Fibroblast of skin of left quadriceps (primary cell): ENCODE measurements at places on chromosomes 16 and 17.

DNA sequence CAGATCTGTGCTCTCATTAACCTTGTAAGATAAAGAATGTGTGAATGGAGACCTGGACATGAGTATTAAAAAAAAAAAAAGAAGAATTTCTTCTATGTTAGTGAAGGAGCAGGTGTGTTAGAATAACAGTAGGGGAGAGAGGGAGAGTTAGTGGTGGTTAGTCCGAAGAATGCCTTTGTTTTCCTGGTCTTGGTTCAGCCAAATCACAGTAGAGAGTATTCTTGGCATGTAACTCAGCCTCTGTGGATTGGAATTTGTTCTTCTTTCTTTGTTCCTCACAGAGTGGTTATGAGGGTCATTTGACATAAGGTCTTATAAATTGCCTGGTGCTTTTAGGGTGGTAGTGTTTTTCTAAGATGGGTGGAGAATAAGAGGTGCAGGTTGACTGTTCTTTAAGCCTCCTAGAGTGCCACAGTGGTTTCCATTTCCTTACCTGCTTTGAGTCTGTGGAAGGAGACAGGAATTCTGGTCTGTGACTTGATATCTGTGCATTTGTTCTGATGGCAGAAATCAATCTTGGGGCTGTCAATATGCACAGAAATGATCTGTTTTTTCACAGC lies 17.6 kb downstream of the NUP93 start:
- no peak for DNase-seq

- DNase-seq, result no peak
These were observed 158.2 kb upstream of the MAF start for GRCh38 chr16:79758615-79759346.

DNA sequence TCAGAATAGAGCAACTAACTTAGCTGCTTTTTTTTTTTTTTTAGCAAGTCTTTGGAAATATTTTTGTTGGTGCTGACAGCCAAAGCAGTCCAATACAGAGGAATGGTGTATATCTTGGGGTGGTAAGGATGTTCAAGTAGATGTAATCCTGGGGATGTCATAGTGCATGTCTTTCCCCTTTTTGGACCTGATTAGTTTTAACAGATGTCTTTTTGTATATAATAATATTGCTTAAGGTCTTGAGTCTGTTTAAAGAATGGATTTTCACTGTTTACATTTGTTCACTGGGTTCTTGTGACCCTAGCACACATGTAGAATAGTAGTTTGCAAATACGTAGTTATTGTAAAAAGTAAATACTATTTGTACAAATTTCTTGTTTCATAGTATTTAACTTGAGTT lies 7.9 kb downstream of the TAF15 start:
- no peak for DNase-seq

DNA sequence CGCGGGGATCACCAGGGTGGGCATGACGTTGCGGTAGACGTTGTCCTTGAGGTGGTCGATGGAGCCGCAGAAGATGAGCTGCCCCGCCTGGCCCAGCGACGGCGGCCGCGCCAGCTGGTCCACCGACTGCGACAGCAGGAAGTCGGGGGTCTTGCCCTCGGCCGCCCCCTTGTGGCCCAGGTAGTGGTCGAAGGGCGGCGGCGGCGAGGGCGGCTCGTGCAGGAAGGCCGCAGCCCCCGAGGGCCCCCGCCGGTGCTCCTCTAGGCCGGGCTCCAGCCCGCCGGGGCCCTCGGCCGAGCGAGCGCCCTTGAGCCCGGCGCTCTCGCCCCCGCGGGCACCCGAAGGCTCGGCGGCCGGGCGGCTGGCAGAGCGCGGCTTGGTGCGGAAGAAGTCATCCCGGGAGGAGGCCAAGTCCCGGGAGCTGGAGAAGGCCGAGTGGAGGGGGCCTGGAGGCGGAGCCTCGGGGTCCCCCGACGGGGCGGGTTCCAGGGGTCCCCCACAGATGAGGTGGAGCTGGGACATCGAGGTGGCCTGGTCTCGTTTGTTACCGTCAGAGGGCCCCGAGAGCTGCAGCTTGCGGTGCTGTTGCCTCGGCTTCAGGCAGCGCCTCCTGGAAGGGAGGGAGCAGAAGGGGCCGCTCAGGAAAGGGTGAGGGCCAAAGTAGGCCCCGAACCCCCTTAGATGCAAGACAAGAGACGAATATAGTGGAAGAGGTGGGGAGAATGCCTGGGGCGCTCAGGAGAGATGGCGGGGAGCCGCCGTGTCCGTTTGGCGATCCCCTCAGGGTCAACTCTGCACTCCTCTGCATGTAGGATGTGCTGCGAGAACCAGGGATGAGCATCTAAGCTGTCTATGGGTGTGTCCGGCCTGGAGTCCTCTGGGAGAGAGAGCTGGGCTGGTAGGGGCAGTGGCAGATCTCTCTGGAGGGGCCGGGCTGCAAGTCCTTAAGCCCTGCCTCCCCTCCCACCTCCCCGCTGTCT lies 8.8 kb downstream of the FAM171A2 start:
- DNase-seq, result no peak

DNA sequence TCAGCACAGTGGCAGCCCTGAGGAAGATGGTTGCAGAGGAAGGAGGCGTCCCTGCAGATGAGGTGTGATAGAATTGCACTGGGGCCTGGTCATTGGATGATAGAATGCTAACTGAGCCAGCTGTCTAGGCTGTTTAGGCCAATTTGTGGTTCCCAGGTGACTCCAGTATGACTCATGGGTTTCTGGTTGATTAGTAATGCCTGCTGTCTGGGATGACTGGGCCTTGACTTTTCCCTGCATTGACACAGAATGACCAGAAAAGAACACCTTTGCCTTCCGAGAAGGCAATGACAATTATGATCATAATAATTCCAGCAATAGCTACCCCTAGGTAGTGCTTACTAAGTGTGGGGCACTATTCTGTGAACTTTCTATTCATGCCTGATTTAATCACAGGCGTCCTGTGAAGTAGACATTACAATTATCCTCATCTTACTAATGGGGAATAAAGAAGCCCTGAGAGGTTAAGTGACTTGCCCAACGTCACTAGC lies 31.5 kb downstream of the USP43 start:
- DNase-seq, result no peak

DNA sequence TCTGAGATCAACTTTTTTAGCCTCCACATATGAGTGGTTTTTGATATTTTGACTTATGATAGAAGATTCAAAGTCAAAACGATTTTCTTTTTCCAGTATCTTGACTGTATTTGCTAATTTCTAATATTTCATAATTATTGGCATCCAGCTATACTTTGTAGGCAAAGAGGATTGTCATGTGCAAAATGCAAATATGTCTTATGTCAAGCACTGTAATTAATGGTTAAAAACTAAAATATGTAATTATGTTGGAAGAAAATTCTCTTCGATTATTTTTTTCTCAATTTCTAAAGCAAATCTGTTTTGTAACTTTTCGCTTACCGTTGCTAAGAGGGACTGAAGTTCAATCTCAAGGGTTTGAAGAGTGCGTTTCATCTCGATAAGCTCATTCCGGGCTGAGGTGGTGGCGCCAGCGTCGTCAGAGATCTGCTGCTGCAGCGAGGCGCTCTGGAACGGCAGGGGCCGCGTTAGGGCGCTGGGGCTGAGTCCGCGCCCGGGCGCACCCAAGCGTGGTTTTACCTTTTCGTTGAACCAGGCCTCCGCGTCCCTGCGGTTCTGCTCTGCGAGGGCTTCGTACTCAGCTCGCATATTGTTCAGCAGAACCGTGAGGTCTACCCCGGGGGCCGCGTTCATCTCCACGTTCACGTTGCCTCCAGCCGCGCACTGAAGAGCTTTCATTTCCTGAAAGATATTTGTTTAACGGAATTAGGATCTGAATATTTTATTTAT lies 3.0 kb downstream of the KRT27 start:
- DNase-seq, result no peak

DNA sequence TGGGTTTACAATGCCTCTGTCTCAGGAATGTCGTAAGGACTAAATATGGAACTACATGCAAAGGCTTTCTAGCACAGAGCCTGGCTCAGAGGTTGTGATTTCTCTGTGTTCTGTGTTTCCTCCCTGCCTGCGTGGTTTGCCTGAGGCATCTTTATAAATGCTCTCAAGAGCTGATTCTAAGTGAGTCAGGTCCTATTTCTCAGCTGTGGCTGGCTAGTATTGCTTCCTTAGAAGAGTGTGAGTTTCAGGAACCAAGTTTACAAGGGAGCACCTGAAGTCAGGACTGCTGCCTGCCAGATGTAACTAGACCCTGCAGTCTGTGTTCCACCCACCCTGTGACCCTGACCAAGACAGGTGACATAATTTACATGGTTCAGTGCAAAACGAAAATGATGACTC lies 8.0 kb upstream of the CCL1 start:
- DNase-seq, result no peak

DNA sequence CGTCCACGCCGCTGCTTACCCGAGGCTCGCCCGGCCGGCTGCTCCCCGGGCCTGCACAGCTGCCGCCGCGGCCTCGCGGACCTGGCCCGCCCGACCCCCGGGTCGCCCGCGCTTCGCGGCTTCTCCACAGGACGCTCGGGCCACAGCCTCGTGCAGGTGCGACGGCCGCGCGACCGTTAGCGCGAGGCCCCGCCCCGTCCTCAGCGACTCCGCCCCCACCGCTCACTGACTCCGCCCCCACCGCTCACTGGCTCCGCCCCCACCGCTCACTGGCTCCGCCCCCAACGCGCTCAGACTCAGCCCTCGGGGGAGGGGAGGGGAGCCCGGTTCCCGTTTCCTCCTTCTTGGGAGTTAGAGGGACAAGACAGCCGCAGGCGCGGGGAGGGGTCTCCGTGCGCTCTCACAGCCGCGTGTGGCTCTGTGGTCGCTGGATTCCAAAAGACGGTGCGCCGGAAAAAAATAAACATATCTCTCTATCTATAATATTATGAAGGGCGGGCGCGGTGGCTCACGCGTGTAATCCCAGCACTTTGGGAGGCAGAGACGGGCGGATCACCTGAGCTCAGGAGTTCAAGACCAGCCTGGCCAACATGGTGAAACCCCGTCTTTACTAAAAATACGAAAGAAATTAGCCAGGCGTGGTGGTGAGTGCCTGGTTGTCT lies at the start of gene MEIOB:
MEIOB (minus strand) TSS at position 191 of the 662 bp plus-strand sequence. CDS start 3,989 bp downstream, outside the sequence.
- DNase-seq, result no peak
